ENCODE measurements at places on chromosomes 12 and 14.

- DNase-seq: no peak
These were observed 64.1 kb downstream of the ANO4 start for GRCh38 chr12:100858656-100859055.

GRCh38 chr14:61567838-61568571, 127.3 kb upstream of the HIF1A start:
- peak; percentile 34 for DNase-seq

GRCh38 chr14:30443368-30444007, 115.5 kb upstream of the G2E3 start:
- no peak for DNase-seq

GRCh38 chr14:22820731-22821130, 5.5 kb upstream of the SLC7A7 start:
- no peak for DNase-seq

DNA sequence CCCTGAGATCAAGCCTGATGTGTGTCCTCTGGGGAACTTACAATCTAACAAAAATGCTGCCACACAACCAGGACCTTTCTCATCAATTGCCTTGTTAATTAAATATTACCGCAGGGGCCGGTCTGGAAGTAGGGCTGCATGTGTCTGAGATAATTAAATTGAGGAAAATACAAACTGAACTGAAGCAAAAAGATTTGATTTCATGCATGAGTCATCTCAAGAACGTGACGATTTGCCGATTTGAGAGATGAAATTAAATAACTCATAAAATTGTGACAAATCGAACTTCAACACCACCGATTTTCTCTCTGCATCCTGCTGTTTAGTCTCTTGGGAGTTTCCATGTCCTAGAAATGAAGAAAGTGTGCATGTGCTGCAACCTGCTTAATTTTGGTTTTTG, 94.6 kb upstream of the DAAM1 start:
- no peak for DNase-seq

DNA sequence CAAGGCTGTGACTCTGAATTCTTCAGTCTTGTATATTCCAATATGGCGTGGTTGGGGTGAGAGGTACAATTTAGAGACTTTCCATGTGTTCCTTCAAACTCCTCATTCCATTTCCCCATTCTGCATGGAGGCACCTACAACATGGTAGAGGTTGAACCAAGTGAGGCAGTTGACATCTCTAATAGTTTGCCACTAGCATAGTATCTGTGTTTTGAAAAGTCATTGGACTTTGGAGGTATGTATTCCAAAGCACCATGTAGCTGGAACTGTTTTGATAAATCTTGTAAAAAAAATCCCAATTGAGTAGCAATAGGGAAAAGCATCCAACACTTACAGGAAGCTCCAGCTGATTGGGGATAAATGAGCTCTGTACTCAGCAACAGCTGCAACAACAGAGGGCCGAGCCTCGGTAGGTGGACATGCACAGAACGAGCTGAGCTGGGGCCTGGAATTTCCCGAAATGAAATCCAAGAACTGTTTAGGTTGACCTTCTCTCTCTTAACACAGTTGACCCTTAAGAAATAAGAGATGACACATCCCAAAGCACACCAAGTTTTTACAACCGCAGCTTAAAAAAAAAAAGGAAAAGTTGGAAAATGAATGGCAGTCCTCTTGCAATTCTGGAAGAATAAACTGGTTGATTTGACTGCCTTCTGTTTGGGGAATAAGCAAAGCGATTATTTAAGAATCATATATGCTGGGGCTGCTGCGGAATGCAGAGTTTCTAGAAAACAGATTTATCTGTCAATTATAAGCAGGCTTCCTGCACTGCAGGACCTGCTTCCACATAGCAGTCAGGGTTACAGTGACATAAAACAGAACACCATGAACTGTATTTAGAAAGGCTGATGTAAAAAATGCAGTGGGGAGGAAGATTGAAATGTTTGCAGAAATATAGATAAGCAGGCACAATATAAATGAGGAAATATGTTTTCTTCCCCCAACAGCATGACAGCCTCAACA, 194.6 kb upstream of the KRR1 start:
- DNase-seq: no peak

GRCh38 chr12:47789141-47789540, 16.1 kb downstream of the SLC48A1 start:
- DNase-seq: no peak

GRCh38 chr12:76049575-76050251, 18.1 kb upstream of the PHLDA1 start:
- DNase-seq: no peak

- no peak for DNase-seq
These were observed 38.3 kb downstream of the PDE6H start for GRCh38 chr12:15011162-15011561.

DNA sequence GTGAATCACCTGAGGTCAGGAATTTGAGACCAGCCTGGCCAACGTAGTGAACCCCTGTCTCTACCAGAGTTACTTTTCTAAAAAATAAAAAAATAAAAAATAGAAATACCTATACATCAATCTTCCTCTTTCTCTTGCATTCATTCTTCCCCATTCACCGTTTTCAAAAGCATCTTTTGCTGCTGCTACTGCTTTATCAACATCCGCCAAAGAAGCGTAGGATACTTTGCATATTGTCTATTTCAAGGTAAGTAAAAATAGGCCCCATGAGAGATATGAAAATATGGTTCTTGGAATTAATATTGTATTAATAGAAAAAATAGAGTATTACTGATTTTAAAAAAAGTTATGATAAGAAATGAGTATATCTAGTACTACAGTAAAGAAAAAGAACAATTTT, 32.3 kb downstream of the ALDH1L2 start:
- DNase-seq: no peak

- no peak for DNase-seq
These were observed 73.1 kb upstream of the SLC38A2 start for GRCh38 chr12:46445551-46446235.

- DNase-seq: no peak
These were observed 99.4 kb upstream of the PLEKHA5 start for GRCh38 chr12:19030180-19030579.

DNA sequence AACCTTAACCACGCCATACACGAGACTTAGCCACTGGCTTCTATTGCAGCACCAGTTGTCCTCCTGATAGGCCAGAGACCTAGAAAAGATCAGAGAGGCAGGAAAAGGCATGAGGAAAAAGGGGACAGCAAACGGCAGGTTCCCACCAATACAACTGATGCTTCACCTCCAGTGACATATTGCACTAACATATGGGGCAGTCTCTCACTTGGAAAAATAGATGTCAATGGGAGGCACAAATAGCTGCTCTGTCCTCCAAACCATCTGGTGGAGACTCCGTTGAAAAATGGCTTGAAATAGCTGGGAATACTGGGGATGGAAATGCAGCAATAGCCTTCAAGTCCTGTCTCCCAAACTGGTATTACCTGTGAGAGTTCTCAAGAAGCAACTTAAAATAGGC, 20.3 kb downstream of the SLC8A3 start:
- DNase-seq: no peak

DNA sequence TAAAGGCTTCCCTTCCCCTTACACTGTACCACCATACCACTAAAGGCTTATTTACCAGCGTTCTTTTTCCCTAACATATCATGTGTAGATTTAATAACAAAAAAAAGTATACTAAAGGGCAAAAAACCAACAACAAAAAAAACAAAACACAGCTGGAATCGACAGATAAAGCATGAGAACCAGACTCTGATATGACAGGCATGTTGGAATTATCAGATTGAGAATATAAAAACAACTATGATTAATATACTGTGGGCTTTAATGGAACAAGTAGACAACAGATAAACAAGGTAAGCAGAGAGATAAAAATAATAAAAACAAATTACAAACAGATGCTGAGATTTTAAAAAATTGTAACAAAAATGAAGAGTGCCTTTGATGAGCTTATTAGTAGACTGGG, 754.1 kb upstream of the MDGA2 start:
- DNase-seq: no peak

DNA sequence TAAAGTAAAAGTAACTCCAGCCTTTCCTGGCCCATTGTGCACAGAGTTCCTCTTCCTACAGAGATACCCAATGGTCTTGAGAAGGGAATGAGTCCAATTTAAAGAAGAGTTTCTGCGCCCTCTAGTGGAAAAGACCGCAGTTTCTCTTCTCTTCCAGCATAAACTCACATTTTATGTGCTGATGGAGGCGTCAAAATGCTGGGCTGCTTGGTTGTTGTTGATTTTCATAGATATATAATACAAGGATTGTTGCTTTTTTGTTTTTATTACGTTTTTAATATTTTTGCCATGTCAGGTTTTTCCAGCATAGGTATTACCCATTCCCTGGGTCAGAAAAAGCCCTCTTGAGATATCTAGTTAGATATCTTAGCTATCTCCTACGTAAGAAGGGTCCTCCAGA, 356.9 kb upstream of the STXBP6 start:
- no peak for DNase-seq

- DNase-seq: no peak
These were observed 23.9 kb downstream of the FERMT2 start for GRCh38 chr14:52926953-52927352.

- DNase-seq: no peak
These were observed 146.5 kb downstream of the MON2 start for GRCh38 chr12:62613081-62613480.

- DNase-seq: no peak
These were observed 3.7 kb downstream of the CLEC14A start for GRCh38 chr14:38252066-38252710.

DNA sequence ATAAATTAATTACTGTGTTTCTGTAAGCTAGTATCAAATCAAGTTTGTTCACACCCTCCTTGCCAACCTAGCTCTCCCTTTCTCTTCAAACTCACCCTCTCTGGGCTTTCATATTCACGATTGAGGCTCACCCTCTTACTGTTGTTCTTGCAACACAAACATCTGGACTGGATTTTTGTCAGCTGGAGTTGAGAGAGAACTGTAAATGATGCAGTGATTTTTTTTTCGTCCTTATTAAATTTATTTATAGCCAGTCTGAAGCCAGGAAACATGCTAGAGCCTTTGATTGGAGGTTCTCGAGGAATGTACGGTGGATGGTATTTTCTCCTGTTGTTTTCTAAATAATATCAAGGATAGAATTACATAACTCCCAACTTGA, 485.1 kb downstream of the ZFP36L1 start:
- DNase-seq: no peak

- peak; percentile 84 for DNase-seq
These were observed 418.5 kb downstream of the TMEM121 start for GRCh38 chr14:105944632-105945610.

- no peak for DNase-seq
These were observed 105.4 kb downstream of the SRGAP1 start for GRCh38 chr12:63949902-63950301.

DNA sequence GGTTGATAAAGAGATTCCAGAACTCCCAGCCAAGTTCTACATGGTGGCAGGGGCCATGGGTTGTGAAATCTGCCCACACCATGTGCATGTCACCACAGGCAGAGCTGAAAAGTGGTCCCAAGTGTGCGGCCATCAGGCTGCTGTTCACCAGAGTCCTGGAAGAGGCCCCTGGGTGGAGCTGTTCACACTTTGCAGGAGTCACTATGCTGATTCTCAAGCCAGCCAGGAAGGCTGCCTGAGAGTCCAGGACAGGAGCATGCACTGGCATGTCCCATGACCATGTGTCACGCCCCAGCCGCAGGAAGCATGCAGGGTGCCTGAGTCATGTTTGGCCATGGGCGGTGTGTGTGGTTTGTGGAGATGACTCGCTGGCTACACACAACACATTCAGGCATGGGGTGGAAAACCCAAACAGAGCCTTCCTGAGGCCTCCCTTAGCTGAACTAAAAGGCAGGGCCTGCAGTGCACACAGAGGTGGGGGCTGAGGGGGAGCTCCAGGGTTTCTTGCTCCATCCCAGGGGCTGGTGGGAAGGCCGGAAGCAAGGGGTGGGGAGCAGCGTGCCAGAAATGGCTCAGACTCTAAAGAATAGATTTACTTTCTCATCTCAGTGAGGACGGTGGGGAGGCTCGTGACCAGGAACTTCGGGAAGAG, 19.4 kb downstream of the ABCB9 start:
- DNase-seq: peak; percentile 94

GRCh38 chr12:2858944-2859421, 2.1 kb upstream of the TEX52 start:
- no peak for DNase-seq

DNA sequence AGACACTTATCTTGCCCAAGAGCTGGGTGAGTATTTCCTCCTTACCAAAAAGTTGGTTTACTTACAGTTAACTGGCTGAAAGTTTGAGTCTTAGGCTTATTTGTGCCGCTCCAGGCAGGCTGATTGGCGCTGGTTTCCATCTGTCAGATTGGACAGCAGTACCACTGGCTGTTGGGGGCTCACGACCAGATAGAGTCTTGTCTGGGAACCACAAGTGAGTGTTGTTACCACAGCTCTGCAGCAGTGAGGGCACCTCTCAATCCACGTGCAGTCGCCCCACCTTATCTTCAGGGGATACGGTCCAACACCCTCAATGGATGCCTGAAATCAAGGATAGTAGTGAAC, 58.9 kb downstream of the DDX51 start:
- peak; percentile 56 for DNase-seq

DNA sequence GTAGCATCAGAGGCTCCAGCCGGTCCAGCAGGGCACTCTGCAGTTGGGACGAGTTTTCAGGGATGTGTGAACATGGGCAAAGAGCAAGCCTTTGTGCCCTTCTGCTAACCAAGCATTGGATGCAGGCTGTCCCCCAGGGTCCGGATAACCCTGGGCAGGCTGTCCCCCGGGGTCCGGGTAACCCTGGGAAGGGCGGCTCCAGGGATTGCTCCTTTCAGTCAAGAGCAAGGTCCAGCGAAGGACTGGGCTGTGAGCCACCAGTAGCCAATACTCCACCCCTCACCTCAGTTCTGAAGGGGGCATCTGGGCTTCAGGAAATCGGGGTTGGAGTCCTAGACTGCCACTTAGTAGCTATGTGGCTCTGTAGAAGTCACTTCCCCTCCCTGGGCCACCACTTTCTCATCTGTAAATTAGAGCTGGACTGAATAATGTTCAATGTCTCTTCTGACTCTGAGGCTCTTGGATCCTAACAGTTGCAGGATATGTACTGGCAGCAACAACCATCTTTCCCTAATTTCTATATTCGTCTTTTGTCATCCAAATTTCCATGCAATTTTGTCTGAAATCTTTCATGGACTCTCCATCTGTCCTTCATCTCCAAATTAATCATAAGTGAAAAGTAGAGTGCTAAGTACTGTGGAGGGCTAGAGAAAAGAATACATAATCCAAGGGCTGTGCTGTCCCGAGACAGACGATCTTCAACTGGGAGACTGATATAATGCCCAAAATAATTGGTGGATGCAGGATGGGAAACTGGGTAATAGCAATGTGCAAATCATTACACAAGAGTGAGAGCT, 137.4 kb upstream of the NTF3 start:
- DNase-seq: no peak
